Cortex of kidney (tissue), 1 donor: ENCODE measurements at places on chromosomes 7 and 10.

DNA sequence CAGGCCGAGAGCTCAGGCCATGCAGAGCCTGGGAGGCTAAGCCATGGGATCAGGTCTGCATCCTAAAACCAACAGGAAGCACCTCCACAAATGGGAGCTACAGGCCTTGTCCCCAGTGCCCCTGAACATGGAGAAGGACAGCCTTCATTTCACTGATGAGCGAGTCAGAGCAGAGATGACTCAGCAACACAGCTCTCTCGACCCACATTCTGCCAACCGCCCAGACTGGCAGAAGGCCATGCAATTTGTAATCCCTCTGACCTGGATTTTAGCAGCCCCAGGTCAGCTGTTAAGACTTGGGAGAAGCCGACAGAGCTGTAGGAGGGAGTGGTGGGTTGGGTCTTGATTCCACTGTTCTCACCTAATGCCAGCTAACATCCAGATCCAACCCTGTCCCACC is 25.5 kb downstream of the VOPP1 start:
- no peak for DNase-seq

GRCh38 chr10:95034401-95034800 is 34.9 kb downstream of the CYP2C8 start:
- DNase-seq = no peak

DNA sequence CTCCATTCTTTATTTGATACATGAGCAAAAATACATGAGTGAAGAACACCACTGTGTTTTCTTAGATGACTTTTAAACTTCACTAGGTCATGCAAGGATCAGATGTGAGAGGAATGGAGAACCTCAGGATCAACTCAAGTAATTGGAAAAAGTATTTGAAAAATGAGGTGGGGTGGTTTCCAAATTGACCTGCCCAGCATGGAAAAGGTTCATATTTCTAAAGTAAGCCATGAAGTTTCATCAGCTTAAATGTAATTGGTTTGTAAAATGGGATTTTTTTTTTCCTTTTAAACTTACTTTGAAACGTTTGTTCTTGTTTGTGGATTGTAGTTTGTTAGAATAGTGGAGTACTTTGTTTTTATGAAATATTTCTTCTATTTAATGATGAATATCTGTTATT is 134.8 kb downstream of the MLLT10 start:
- no peak for DNase-seq

DNA sequence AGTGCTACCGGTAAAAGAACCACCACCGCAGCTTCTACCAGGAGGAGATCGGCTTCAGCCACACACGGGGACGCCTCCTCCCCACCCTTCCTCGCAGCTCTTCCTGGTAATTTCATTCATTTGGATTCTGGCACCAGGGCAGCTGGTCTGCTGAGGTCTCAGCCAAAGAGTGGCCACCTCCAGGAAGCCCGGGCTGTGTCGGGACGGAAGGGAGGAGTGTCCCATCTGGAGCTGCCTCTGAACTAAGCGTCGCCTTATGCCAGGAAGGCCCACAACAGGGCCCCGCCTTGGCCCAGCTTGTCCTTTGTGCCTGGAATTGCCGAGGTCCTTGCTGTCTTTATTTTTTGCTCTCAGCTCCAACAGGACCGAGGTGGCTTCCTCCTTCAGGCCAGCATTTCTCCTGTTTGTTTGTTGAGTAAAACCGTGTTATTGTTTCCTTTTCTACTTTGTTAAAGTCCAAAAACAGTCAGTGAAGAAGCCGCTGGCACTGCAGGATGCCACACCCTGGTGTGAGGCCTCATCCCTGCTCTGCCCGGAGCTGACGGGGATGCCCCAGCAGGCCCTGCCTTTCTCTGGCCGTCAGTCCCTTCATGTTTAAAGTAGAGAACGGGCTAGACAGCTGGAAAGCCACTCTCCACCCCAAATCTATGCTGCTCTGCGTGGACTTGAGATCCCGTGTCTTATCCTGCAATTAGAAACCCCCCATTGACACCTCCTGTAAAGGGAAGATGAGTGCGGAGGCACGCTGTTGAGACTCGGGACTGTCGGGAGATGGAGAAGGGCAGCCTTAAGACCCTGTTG is 24.5 kb upstream of the TTYH3 start:
- DNase-seq = no peak
